ENCODE measurements at places on chromosomes 13 and 19.

GRCh38 chr19:12779162-12779993, 4.0 kb upstream of the HOOK2 start:
- DNase-seq = no peak

DNA sequence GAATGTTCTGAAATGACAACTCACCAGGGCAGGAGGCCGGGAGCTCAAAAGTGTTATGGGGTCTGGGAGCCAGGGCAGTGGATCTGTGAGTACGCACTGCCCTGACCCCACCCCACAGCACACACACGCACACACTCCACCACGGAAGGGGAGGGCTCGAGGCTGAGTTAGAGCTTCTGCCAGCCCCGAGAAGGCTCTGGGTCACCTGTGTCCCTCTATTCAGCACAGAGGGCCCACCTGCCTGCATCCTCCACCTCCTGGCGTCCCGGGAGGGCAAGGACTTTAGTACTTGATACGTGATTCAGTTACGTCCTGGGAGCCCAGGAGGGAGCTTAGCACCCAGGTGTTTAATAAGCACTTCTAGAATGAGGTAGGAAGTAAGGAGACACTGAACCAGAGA, 190.0 kb upstream of the GPR12 start:
- no peak for DNase-seq

DNA sequence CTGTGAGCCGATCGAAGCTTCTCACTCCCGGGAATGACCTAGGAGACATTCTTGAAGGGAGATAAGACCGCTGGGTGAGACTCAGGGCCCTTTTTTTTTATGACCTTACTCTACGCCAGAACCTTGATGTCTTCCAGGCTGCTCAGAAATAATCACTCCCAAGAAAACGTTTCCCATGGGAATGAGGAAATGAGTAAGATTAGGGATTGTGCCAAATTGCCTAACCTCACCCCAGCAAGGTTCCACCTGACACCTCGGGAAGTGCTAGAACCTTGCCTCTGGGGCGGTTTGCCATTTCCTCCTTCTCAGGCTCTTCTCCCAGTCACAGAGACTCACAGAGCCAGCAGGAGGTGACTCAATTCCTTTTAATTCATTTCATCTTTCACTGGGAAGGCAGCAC, 2.3 kb downstream of the SLC46A3 start:
- DNase-seq = no peak

DNA sequence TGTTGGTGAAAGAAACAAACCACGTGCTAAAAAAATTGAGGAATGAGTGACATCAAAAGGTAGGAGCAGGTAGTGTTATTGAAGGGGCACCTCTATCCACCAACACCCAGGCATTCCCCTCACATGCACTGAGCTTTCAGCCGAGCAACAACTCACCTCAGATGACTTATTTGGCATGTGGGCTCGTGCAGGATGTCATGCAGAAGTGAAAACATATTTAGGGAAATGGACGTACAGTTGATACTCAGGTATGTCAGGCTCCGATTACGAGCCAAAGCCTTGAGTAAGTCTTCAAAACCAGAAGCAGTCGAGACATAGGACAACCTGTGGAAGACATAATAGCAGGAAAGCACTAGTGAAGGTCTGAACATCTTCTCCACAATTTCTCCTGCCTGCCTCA, 30.4 kb downstream of the NLRP11 start:
- DNase-seq = no peak

- no peak for DNase-seq
These were observed 27.0 kb downstream of the ZMYM5 start for GRCh38 chr13:19836472-19836871.

DNA sequence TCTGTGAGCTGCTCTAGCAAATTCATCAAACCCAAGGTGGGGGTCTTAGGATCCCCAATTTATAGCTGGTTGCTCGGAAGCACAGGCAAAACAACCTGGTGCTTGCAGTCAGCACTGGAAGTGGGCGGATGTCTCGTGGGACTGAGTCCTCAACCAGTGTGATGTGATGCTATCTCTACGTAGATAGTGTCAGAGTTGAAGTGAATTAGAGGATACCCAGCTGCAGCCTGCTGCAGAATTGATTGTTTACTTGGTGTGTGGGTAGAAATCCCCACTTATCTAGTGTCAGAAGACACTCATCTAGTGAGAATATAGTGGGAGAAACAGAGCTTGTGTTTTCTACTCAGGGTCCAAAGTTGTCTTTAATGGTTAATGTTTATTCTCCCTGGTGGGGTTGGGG, 63.3 kb downstream of the CBY2 start:
- DNase-seq = no peak
